Activated naive CD4-positive, alpha-beta T cell (primary cell): ENCODE measurements at places on chromosomes 5 and 9.

DNA sequence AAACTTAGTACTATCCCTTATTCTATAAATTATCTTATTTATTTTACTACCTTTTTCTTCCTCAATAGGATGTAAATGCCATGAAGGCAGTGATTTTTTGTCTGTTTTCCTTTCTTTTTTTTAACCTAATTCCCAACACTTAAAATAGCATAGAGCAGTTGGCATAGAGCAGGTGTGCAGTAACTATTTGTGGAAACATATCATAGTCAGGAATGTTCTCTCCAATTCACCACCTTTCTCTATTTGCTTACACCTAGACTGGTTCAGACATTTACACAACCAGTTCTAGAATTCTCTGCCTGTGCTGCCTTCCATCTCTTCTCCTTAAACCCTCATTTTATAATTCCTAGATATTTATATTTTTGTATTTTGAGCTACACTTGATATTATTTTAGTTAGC, 49.6 kb downstream of the IL31RA start:
- DNase-seq = no peak

DNA sequence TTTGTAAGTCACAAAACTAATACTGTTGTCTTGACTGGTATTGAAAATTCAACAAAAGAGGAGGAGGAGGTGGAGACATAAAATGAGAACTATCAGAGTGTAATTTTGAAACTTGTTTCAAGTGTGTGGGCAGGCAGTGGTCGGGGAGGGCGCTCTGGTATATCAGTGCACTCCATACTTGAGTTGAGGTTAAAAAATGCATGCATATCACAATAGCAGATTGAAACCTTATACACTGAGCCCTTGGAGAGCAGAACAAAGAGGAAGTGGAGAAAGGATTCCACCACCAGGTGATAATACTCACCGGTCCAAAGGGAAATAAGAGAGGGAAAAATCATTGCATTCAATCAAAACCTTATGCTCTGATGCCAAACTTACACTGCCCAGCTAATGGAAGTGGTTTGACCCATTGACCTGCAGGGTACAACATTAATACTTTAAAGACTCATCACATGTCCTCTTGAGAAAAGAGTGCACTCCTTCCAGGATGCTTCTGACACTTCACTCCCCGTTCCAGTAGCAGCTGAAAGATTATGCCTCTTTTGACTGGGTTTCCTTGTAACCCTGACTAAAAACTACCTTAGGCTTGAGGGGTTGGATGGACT, 79.5 kb upstream of the FAM169A start:
- no peak for DNase-seq

- no peak for DNase-seq
These were observed 31.4 kb downstream of the KCTD16 start for GRCh38 chr5:144202072-144202471.

GRCh38 chr9:135924628-135925338, 17.4 kb upstream of the CAMSAP1 start:
- no peak for DNase-seq

- no peak for DNase-seq
These were observed 11.3 kb upstream of the ANGPTL2 start for GRCh38 chr9:127133739-127134167.

- no peak for DNase-seq
These were observed 79.2 kb upstream of the ABCA1 start for GRCh38 chr9:105007143-105007542.

DNA sequence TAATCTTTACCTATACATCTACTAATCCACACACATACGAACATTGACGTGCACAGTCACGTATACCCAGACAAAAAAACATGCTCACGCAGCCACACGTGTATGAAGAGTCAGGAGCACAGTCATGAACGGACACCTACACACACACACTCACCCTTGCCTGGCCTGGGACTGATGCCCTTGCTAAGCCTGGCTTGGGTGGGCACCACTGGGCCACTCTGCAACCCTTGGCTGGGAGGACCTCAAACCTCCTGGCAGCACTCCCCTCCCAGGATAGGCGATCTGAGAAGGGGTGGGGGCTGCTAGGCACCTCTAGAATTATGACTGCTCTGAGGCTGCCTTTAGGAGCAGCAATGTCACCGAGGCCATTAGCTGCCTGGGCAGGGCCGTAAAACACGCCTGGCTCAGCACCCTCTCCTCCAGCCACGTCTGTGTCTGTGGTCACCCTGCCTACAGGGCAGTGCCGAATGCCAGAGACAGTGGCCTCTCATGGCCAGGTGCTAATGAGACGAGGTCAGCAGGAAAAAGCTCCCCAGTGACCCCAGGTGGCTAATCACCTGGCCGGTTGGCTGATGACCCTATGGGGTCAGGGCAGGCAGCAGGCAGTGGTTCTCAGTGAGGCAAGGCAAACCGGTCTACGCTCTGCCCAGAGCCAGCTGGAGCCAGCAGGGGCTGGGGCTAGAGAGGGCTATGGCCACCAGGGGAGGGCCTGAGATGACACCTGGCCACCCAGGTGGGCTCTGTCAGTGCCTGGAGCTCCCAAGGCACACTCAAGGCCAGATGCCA, 33.7 kb upstream of the MVB12B start:
- no peak for DNase-seq

DNA sequence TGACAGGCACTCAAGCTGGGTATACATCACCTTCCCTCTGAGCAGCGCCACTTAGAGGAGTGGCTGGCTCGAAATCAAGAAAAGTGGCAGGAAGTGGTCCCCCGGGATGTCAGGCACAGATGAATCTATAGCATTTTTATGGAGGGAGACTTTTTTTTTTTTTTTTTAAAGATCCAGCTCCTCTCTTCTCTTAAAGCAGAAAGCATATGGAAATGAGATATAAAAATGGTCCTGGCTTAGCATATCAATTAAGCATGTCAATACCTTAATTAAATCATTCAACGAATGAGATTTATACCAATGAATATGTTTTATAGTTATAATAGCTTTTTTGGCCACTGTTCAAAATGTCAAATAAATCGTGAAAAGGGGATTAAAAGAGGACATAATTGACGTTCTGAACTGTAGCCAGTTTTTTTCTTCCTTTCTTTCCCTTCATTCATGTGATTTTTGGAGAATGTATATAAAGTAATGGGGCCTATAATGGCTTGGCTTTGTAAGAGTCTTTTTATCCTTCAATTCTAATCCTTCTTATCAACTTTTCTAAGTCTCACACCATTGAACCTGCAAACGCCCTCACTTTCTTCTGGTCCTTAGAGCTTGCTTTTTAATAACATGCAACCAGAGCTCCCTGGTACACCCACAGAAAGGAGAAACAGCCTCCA, 319.2 kb upstream of the PANK3 start:
- DNase-seq = no peak

- DNase-seq = no peak
These were observed 322.1 kb downstream of the FAM170A start for GRCh38 chr5:119951330-119951934.

GRCh38 chr5:134911285-134912206, 6.6 kb downstream of the PCBD2 start:
- DNase-seq = no peak

- DNase-seq = no peak
These were observed 286.3 kb upstream of the VLDLR start for GRCh38 chr9:2335260-2335659.

DNA sequence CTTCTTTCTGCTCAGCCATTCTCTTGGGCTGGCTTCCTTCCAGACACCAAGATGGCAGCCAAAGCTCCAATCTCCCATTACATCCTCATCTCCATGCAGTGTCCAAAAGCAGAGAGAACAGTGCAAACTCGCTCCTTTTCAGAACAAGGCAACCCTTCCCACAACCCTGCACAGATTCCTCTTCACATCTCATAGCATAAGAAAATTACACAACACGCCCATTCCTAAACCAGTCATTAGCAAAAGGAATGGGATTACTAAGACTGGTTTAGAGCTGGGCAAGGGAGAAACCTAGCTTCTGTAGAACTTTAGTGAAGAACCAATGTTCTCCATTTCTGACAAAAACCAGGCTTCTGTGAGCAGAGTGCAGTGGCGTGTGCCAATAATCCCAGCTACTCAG, 51.5 kb upstream of the CTNNA1 start:
- DNase-seq = no peak

GRCh38 chr5:111887706-111888105, 130.7 kb upstream of the NREP start:
- no peak for DNase-seq

DNA sequence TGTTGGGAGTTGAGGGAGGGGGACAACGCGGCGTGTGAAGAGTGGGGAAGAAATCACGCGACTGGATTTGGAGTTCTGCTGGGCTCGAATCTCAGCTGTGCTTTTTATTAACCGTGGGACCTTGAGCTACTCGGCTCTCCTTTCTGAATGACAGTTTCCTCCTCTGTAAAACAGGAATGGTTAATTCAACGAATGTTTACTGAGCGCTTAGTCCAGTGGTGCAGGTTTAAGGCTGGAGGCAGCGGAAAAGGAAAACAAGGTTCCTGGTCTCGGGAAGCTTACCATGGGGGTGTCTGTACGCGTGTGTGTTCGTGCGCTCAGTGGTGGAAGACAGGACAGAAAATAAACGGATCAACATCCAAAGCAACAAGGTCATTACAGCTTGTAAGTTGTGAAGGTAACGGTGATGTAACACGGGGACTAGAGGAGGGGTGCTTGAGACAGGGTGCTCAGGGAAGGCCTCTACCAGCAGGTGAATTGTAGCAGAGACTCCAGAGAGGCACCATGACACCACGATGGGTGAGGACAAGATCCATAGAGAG, 277 bp downstream of the EIF4E1B start:
- DNase-seq = no peak

GRCh38 chr9:109789556-109789955, 9.6 kb downstream of the PALM2AKAP2 start:
- DNase-seq = no peak

DNA sequence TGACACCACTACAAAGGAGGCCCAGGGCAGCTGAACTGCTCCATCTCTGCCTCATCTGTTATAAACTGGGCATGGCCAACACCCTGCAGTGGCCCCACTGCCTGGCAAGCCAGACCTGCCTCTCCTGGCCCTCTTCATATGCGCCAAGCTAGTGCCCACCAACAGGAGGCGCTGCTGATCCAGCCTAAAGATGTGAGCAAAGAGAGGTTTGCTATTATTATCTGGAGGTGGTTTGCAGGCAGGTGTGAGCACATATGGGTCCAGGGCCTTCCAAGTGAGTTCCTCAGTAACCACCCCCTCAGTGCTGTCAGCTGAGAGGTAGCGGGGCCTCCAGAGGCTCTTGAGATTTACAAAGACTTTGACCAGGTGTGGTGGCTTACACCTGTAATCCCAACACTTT, 232.2 kb downstream of the SYK start:
- DNase-seq = peak; percentile 36

DNA sequence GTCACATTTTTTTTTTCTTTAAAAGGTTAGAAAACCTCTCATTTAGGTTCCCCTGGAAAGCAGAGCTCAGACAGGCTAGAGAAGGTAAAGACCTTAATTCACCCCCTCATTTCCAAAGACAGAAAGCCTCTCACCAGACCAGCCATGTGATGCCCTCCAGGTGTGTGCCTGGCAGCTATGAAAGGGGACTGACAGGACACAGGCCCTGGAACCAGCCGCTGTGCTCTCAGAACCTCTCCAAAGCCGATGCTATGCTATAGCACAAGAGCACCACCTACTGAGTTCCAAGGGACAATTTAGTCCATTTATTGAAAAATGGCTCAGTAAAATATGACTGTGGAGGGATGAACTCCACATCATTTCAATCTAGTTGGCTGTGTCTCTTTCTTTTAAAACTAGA, 48.8 kb downstream of the FANCC start:
- DNase-seq = no peak

DNA sequence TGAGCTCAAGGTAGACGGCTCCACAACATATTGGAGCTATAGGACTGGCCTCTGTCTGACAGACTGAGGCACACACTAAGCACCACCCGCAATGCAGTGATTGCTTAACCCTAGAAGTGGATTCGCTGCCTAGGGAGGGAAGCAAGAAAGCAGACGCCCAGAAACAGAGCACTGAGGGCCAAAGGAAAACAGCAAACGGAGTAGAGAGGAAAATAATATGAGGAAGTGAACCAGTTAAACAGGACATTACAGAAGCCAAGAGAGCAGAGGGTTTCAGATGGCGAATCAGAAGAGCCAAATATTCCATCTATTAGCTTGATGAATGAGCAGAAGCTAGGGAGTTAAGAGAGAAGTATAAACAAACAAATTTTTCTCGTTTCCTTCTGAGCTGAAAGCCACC, 139.2 kb upstream of the LHFPL2 start:
- no peak for DNase-seq

GRCh38 chr5:6717247-6717646, 4.0 kb downstream of the TENT4A start:
- DNase-seq = no peak

DNA sequence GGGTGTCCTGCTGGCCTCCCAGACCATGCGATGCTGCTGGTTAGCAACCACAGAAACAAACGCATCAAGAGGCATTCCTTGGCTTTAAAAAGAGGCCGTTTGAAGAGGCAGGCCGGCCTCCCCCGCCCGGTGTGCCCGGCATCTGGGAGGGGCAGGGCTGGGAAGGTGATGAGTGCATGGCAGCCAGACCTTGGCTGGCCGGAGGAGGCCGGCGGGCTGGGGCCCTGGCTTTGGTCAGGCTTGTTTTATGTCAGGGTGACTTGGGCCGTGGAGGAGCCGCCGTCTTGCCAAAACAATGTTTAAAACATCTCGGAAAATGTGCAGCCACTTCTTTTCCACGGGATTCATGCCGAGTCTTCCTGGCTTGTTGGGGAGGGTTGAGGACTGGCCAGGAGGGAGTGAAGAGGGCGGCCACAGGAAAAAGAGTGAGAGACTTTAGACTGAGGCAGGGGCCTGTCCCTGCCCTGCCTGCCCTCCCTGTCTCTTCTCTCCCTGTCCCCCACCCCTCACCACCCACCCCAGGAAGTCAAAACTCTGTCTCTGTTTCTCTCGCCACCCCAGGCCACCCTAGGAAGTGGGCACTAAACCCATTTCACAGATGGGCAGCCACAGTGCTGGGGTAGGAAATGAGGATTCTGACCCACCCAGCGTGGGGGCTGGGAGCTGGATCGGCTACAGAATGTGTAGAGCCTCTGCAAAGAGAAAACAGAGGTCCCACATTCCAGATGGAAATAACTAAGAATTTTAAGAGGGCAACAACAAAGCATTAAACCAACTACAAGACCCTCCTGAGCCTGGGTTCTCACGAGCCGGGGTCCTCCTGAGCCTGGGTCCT, 143.0 kb downstream of the RXRA start:
- DNase-seq = no peak

- DNase-seq = no peak
These were observed 1070.2 kb upstream of the DMAC1 start for GRCh38 chr9:8869812-8870211.

GRCh38 chr5:163434401-163434866, 3.0 kb upstream of the CCNG1 start:
- DNase-seq = no peak

DNA sequence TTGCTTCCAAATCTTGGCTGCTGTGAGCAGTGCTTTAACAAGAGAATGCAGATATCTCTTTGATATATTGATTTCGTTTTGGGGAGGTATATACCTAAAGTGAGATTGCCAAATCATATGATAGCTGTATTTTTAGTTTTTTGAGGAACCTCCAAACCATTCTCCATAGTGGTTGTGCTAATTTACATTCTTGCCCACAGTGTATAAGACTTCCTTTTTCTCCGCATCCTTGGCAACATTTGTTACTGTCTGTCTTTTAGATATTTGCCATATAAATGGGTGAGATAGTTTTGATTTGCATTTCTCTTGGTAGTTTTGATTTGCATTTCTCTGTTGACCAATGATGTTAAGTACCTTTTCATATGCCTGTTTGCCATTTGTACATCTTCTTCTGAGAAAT, 10.0 kb upstream of the PLK2 start:
- DNase-seq = no peak
